ENCODE measurements at places on chromosomes 11 and 22.

DNA sequence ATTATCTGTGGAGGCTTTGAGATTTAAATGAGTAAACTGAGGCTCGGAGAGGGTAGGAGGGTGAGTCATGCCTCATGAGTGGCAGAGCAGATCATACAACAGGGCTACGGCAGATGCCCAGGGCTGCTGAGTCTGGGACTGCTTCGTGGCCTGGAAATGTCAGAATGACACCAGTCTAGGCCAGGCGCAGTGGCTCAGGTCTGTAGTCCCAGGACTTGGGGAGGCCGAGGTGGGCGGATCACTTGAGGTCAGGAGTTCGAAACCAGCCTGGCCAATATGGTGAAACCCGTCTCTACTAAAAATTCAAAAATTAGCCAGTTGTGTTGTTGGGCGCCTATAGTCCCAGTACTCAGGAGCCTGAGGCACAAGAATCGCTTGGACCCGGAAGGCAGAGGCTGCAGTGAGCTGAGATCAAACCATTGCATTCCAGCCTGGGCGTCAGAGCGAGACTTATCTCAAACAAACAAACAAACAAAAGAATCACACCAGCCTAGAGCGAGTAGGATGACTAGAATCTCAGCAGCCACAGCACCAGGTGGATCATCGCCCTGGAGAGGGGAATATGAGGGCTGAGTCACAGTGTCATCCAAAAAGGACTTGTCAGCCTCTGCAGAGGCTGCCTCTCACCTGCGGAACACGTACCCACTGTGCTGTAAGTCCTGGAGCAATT lies 48.6 kb upstream of the ADA2 start:
- DNase-seq: no peak

DNA sequence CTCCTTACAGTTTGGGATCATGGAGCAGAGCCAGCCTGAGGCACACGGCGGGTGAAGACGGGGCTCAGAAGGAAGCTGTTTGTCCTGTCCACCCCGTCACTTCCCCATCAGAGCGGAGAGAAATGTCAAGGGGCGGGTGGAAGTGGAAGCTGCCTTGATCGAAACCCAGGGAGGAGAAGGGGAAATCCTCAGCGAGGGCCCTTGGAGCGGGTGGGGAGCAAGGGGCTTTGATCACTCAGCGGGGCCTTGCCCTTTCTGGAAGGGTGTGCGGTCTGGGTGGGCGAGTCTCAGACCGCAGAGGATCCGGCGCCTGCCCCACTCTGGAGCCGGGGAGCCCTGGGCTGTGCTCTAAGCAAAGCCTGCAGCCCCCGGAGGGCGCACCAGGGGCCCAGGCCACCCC lies 320.4 kb downstream of the NTM start:
- no peak for DNase-seq

DNA sequence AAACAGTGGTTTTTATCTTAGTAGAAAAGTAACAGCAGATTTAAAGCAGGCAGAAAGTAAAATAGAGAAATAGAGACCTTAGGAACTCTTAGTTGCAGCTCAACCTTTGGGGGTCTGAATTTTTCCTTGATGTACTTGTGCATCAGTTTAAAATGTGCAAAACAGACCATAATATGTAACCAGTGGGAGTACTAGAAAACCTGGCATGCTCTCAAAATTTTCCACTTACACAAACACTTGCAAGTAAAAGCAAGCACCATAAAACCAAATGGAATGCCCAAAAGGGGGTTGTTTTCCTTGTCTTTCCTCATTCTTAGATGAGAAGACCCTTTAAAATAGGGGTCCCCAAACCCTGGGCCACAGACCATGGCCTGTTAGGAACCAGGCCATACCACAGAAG lies 12.9 kb upstream of the MRGPRE start:
- DNase-seq: peak; percentile 31

- DNase-seq: no peak
Measured at GRCh38 chr11:75855206-75855605, 40.2 kb downstream of the UVRAG start.

DNA sequence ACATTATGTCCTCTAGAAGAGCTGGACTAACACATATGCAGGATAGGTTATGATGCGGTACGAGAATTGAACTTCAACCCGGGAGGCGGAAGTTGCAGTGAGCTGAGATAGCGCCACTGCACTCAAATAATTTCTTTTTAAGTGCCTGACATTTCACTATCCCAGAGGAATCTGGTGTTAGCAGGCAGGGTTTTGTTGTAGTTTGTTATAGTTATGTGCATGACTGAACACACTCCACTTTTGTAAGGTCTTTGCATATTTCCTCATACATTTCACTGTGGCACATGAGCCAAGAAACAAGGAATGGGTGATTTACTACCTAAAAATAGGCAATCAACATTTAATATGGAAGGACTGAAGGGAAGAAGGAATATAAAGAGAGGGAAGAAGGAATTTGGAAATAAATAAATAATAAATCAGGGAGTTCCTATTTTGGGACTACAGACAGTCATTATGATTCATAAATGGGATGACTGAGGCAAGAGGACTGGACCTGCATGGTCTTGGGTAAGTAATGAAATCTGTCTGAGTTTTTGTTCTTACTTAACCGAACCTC lies 8.7 kb upstream of the HIPK3 start:
- no peak for DNase-seq

DNA sequence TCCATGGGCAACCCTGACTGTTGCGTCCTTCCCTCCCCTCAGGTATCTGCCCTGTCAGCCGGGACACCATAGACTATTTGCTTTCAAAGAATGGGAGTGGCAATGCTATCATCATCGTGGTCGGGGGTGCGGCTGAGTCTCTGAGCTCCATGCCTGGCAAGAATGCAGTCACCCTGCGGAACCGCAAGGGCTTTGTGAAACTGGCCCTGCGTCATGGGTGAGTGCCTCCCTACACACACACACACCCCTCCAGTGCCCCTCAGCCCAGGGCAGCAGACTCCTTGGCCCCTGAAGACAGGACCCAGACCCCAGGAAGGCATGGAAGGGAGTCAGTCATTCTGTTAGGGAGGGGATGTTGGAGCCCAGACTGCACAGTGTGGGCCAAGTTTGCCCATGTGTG lies 17.9 kb upstream of the UVRAG start:
- DNase-seq: no peak

DNA sequence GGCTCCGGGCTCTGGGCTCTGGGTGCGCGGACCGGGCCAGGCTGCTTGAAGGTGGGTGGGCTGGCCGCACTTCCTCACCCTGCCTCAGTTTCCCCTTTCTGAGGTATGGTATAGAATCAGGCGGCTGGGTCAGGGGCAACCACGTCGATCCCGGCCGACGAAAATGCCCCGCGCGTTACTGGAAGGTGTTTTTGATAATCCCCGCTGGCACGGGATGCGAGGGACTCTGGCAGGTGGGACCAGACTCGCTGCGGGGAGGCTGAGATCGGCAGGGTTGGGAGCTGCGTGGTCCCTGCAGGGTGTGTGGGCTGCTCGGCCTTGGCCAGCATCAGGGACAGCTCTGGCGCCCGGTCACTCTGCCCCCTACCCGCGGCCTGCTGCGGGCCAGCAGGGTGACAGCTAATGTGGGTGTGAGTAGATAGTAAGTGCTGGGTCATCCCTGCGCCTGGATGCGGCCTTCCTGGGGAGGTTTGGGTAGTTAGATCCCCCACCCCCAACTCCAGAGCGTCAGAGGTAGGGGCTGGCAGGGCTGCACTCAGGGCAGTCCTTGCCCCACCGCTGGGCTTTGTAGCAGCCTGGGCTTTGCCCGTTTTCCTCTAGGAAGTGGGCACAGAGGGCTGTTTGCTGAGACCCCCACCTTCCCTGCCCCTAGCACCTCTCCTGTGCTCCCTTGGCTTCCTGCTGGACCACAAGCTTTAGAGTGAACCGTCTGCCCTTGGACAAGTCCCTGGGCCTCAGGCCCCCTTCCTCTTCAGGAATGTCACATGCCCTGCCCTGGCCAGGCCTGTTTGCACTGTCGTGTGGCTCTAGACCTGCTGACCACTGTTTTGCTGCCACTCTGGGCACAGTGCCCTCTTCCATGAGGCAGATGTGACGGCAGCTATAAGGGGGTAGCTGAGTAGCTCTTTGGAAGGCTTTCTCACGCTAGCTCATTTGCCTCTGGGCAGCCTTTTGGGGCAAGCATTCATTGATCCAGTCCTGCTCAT lies 579 bp downstream of the TANGO2 start:
- DNase-seq: no peak

GRCh38 chr11:7600205-7600775 lies 73.0 kb downstream of the CYB5R2 start:
- no peak for DNase-seq

DNA sequence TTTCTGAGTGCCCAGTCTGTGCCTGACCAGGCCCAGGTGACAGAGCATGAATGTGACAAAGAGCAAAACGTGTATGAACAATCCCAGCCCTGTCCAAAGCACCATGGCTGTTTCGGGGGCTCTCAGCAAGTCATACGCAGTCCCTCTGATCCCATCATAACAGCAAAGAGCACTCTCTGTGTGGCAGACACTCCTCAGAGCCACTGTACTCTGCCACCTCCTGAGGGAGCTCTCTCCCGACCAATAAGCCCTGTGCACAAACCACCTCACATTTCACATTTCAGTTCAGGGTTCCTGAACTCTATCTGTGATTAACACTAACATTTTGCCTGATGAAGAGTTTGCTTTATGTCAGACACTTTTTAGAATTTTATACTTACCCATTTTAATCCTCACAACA lies 6.6 kb downstream of the DGCR2 start:
- no peak for DNase-seq

DNA sequence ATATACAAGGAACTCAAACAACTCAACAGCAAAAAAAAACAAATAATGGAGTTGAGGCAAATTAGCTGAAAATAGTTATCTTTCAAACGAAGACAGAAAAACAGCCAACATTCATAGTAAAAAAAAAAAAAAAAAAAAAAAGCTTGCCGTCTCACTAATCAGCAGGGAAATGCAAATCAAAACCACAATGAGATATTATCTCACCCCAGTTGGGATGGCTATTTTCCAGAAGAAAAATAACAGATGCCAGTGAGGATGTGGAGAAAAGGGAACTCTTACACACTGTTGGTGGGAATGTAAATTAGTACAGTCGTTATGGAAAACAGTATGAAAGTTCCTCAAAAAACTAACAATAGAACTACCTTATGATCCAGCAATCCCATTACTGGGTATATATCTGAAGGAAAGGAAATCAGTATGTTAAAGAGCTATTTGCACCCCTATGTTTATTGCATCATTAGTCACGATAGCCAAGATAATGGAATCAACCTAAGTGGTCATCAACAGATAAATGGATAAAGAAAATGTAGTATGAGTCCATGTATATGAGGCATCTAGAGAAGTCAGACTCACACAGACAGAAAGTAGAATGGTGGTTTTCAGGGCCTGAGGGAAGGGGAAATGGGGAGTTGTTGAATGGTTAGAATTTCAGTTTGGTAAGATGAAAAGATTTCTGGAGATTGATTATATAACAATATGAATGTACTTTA lies 56.0 kb downstream of the USP35 start:
- no peak for DNase-seq

GRCh38 chr11:104776501-104777170 lies 121.6 kb downstream of the CASP12 start:
- no peak for DNase-seq

All from NCI-H1092 treated with DMSO at 0.1 percent for 48 hours (cell line).